ENCODE measurements at places on chromosomes 7 and 10.

DNA sequence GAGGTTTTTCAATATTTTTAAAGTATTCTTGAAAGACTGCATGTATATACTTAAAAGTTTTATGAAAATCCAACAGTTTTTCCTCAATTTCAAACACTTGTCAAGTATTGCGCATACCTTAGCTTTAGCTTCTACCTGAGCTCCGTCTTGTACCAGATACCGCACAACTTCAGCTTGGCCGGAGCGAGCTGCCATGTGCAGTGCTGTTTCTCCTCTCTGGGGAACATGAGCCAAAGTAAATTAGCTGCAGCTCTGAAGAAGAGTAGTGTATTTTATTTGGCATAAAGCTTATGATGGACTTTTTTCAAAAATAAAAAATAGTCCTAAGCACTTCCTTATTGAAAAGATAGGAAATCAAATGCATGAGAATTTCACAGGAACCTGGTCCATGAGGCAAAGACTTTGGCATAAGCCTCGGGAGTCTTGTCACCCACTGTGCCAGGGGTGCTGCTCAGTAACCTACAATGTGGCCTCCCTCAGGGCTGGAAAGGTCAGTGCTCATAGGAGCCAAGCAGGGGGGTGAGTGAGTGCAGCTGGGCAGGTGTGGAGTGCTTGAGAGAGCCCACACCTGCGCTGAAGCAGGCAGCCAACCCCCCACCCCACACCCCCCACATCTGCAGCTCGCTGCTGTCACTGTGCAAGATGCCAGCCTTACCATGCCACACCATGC is 189.5 kb downstream of the ANK3 start:
- no peak for DNase-seq

GRCh38 chr10:31404640-31405039 is 85.6 kb downstream of the ZEB1 start:
- DNase-seq: no peak

DNA sequence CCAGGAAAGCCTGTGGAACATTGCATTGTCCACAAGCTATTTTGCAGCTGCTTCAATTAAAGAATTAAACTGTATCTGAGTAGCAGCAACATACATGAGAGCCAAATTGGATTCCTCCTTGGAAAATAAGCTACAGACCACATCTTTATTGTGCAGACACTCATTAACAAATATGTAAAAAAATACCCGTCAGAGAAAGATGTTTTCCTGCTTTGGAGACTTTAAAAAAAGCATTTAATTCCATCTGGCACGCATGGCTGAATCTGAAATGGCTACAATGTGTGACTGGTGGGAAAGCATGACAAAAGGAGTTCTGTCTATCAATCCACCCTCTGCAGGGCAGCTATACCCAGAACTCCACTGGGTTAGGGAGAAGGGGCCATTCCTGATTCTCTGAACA is 73.1 kb upstream of the HPS1 start:
- no peak for DNase-seq

DNA sequence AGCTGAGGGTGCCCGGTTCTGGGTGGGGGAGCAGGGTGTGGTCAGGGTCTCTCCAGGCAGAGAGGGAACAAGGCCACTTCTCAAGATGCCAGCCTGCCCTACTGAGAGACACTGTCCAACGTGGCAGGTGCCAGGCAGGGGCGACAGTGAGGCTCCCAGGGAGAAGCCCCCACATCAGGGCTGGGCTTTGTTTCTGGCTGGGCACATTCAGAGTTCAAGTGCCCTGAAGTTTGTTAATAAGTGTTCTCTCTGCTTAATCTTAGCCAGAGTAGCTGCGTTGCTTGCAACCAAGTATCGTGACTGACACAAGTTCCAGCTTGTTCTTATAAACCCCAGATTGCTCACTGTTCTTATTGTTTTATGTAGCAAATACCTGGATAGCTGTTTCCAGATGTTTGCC is 21.8 kb downstream of the FOXL3 start:
- DNase-seq: no peak

DNA sequence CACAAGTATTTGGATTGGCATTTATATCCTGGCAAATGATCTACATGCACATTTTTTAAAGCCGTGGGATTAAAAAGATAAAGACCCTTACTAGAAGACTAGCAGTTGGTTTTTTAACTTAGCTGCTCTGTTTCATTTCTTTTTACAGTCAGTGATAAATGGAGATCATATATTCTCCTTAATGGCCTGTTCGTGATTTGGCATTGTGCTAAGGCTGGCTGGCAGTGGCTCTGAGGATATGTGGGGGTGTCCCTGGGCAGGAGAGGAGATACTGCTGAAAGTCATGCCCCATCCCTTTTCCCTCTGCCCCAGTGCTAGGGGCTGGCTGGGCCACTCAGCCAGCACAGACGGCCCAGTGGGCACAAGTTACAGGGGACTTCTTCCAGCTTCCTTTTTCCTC is 341.7 kb downstream of the PRPF18 start:
- DNase-seq: no peak

GRCh38 chr7:149844445-149844844 is 6.3 kb downstream of the ZNF862 start:
- no peak for DNase-seq

DNA sequence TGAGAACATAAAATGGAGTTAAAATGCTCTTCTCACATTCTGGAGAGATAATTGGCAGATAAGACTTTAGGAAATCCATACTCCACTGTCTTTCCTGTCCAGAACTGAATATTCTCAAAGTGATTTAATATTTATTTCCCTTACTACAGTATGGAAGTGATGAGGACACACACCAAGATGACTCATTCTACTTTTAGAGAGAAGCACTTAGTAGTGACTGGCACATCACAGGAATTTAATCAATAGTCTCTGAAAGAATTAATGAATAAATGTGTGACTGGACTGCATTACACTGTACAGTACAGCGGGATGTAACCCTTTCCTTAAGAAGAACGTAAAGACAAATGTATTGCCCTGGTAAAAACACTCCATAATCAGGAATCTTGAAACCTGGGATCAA is 116.7 kb downstream of the SEMA3E start:
- no peak for DNase-seq

DNA sequence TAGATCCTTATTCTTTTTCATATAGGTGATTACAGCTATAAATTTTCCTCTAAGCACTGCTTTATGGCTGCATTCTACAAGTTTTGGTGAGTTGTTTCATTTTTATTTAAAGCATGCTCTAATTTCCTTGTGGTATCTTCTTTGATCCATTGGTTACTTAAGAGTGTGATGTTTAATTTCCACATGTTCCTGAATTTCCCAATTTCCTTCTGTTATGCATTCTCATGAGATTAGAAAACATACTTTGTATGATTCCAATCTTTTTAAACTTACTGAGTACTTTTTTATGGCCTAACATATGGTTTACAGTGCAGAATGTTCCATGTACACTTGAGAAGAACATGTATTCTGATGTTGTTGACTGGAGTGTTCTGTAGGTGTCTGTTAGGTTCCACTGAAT is 53.4 kb downstream of the MYL10 start:
- no peak for DNase-seq

GRCh38 chr10:126239844-126240243 is 148.4 kb downstream of the ADAM12 start:
- DNase-seq: no peak

Data from COR-L47 (cell line).